CD8-positive, alpha-beta memory T cell (primary cell): ENCODE measurements at places on chromosomes 3 and 15. TPM values are rescaled to one million over a fixed set of nuclear protein-coding genes. Genes with fewer than 3 reads are reported as not detected.

GRCh38 chr3:63654931-63655330, 2.5 kb downstream of the SNTN start:
- no peak for DNase-seq

DNA sequence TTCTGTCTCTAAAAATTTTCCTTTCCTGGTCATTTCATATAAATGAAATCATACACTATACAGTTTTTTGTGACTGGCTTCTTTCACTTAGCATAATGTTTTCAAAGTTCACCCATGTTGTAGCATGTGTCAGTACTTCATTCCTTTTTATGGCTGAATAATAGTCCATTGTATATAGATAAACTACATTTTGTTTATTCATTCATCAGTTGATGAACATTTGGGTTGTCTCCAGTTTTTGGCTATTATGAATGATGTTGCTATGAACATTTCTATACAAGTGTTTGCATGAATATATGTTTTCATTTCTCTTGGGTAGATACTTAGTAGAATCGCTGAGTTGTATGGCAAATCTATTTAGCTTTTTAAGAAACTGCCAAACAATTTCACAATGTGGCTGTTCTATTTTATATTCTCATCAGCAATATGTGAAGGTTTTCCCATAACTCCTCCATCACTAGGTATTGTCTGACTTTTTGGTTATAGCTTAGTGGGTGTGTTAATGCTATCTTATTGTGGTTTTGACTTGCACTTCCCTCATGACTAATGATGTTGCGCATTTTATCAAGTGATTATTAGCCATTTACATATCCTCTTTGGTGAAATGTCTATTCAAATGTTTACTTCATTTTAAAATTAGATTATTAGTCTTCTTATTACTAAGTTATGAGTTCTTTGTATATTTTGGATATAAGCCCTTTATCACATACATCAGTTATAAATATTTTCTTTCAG, 21.7 kb upstream of the AP4E1 start:
- no peak for DNase-seq

DNA sequence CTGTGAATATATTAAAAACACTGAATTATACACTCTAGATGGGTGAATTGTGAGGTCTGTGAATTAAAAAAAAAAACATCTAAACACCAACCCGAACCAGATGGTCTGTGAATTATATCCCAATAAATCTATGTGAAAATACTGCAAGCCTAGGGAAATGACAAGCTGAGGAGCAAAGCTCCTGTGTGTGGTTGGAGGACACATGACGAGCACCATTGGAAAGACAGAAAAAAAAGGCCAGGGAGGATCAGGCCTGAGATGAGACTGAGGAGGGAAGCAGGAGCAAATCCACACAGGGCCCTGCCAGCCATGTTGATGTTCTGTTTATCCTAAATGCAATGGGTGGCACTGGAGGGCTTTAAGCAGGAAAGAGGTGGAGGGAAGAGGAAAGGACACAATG, 200.0 kb downstream of the RORA start:
- no peak for DNase-seq

Gene SOX14
- total RNA-seq, result not detected

GRCh38 chr3:116741467-116741866, 31.9 kb downstream of the TUSC7 start:
- no peak for DNase-seq

Gene VILL
- 14.7 TPM for total RNA-seq

Gene NAA80
- total RNA-seq, result 17.3 TPM

- DNase-seq, result no peak
Measured at GRCh38 chr3:36957862-36958686, 13.2 kb upstream of the TRANK1 start.

Gene RHOV
- total RNA-seq, result 0.40 TPM

- DNase-seq, result no peak
Measured at GRCh38 chr15:45855210-45855906, 220.5 kb downstream of the SQOR start.

DNA sequence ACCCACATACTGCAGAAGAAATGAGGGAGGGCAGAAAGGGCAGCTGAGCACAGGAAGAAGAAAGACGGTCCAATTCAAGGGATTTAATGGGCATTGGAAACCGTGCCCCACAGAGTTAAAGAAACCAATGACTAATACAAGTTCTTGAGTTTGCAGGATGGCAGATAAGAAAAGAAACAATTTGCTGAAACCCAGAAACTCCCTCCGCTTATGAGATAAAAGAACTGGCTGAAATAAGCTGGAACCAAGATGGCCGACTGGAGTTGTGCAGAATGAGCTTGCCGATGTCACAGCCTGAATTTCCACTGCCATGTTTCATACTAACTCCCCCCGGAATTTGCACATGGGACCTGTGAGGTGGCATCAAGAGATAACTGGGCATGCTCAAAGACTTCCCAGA, 47.1 kb downstream of the SCAP start:
- no peak for DNase-seq

Gene TERC
- 15.5 TPM for total RNA-seq

Gene LRRN1
- total RNA-seq, result 0.80 TPM

Gene TMEM45A
- 0.44 TPM for total RNA-seq
